ENCODE measurements at places on chromosomes 6 and 20.

GRCh38 chr6:156886409-156886808, 109.2 kb downstream of the ARID1B start:
- no peak for DNase-seq

DNA sequence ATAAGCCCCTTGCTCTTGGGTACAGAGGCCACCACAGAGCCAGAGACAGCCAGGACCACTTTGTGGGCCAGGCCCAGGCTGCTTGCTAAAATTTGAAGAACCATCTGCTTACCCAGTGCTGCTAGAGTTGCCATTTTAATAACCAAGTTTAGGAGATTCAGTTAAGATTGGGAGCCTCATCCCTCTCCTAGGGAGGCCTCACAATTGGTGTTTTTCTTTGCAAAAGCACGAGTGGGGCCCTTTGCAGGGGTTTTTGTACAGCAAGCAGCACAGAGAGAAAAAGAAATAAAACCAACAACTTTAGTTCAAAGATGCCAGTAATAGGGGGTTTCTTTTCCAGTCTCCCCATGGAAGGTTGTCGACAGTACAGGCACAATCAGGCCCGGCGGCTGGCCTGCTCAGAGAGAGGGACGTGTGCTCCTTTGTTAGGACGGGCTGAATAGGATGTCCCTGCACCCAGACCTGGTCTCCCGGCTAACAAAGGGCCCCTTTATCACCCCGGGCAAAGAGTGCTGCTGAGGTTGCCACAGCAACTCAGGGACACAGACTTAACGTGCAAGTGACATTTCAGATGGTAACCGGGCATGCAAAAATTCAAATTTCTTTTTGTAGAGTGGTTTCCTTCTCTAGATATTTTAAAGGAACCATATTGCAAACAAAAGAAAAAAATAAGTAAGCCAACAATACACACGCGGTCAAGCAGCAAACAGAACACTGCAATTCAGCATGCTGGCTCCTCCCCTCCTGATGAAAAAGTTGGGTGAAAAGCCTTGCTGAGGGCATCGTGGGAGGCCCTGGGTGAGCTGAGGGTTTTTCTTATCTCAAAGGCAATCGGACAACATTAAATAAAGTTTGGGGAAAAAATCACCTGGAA, 10.5 kb upstream of the TOX2 start:
- no peak for DNase-seq

DNA sequence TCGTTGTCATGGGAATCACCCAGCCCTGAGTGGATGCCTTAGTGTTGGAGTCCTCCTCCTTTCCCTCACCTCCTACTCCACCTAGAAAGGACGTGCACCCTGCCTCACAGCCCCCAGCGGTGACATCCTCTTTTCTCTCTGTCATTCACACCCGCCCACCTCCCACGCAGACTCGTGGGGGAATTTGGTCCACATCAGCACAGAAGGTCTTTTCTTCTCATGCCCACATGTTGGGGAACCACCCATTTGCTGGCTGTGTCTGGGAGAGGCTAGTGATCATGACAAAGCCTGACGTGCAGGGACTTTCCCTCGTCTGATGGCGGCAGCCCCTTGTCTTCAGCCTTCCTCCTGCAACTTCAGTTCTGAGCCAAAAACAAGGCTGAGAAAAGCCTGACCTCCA, 96.0 kb upstream of the CNKSR3 start:
- DNase-seq, result no peak

GRCh38 chr20:958936-959815, 42.9 kb downstream of the RSPO4 start:
- no peak for DNase-seq

DNA sequence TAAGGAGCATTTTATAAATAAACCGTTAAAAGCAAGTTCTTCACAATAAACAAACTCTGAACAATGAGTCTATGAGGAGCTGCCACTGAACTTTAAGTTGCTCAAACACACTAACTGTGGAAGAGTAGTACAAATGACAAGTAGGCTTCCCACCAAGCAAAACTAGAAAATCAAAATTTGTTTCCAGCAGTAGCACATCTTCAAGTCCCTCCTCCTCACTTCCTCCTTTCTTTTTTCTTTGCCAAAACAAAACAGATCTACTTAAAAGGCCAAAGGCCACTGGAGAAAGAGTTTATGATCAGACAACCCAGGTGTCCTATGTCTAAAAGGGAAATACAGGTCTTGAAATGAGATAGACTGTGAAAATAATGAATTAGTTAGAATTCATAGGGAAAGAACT, 17.1 kb upstream of the FAM135A start:
- no peak for DNase-seq

GRCh38 chr6:108118810-108119768, 44.5 kb upstream of the OSTM1 start:
- no peak for DNase-seq

- no peak for DNase-seq
Observed at GRCh38 chr20:54290636-54291035, 82.7 kb downstream of the PFDN4 start.

DNA sequence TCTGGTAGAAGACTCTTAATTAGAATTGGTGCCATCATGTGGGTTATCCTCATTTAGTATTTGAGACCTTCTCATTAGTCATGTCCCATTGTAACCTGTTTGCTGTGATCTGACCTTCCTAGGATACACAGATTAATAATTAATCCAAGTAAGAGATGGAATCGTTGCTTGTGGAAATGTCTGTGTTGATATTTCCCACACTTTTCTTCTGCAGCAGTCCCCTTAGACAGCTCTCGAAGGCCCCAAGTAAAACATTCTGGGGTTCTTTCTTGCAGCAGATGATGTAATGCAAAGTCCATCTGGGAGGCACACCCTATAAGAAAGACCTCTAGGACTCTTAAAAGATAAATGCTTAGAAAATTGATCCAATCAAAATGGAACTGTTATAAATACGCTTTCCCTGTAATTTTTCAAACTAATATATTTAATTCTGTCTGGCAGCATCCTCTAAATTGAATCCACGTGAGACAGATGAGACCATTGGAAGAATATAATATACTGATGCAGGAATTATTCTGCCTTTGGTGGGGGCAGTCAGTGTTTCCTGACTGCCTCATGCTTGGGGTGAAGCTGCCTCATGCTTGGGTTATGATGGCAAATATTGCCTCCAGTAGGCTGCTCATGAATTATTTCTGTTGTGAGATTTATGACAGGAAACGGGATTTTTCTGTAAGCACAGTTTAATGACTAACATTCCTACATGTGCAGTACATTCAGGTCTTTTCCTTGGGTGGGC, 54.5 kb upstream of the ARMC2 start:
- DNase-seq, result no peak

DNA sequence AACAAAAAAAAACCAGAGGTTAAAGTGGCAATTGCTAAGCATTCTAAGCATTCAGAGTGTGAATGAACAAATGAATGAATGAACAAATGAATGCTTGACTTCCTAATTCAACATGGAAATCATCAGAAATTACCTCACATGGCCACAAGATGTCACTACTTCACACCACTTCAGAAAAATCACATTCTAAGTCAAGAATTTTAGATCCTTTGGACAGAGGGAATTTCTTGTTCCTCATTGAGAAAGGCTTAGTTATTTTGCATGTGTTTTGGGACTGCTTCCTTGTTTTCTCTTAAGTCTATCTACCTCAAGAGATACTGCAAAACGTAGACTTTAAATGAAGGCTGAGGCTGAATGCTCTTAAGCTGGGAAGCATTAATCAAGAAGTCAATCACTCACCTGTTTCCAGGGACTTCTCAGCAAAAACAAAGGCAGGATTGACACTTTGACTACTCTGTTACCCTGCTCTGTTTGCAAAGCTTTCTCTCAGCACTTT, 120.2 kb downstream of the MBOAT1 start:
- DNase-seq, result no peak

DNA sequence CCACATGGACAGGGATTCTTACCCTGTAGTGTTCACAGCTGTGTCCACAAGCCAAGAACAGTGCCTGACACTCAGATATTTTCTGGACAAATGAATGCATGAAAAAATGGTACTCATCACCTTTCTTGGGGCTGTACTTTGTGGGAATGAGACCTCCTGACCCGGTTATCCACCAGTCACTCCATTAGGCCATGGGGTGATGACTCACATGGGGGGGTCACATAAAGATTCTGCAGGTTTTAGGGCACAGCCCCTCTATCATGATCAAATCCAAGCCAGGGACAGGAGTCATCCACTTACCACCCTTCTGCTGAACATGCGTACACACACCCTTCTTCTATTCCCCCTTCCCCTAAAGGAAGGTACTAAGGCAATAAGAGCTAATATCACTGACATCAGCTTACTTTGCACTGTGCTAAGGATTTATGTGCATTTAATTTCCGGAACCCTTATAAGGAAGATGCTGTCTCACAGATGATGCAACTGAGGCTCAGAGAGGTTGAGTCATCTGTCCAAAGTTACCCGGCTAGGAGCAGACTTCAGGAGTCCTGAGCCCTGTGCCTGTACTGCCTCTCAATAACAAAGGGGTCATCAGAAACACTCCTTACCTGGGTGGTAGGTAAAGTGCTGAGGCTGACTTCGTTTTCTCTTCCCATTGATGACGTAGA, 107.8 kb downstream of the NFATC2 start:
- DNase-seq, result no peak

- no peak for DNase-seq
Observed at GRCh38 chr6:7124114-7124513, 16.4 kb downstream of the RREB1 start.

- no peak for DNase-seq
Observed at GRCh38 chr6:11994875-11995461, 17.1 kb upstream of the HIVEP1 start.

GRCh38 chr6:137919837-137920730, 53.0 kb downstream of the TNFAIP3 start:
- DNase-seq, result no peak

DNA sequence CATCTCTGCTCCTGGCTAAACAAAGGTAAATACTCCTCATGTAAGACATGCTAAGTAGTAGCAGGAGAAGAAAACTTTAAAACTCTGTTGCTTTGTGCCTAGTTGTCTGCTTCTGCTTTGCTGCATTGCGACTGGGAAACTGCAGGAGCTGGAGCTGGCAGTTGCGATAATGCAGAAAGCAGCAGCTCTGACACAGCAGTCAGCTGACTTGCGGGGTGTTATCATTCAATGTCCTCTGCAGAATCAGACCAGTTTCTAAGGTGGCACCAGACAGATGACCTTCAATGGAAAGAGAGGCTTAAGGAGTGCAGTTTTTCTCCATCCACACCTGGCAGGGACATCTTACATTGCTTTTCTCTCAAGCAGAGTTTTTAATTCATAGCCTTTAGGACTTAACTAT, 69.9 kb upstream of the SOX4 start:
- DNase-seq, result no peak

GRCh38 chr6:23736577-23736976, 389.4 kb upstream of the NRSN1 start:
- no peak for DNase-seq

- no peak for DNase-seq
Observed at GRCh38 chr20:54067606-54068174, 2.7 kb downstream of the BCAS1 start.

- no peak for DNase-seq
Observed at GRCh38 chr6:69285054-69285453, 511.8 kb downstream of the LMBRD1 start.

- no peak for DNase-seq
Observed at GRCh38 chr20:39089029-39089428, 126.9 kb downstream of the DHX35 start.

DNA sequence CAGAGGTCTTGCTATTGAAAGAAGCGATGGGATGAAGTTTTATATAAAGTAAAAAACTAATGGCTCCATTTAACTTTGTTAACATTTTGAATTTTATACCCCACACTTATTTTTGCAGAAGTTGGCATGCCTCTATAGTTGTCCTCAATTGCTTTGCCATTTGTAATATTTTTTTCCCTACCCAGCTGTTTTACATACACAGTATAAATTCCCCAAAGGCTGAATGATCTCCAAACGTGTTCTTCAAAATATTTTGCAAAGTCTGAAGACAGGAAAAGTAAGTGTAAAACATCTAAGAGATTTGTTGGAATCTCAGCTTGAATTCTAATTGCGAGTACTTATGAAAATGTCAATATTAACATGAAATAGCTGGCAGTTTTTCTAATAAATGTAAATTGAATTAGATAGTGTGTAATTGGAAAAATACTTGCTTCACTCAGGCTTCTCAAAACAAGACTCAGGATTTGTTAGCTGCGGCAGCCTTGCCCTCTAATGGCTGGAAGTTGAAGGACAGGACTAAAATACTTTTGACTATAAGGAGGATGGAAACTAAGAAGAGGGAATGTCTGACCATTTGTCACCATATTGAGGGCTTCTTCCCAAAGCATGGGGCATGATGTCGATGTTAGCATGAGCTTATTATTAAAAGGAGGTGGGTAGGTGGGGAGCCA, 226.8 kb downstream of the UST start:
- DNase-seq, result no peak

GRCh38 chr20:18057994-18058349, 256 bp upstream of the OVOL2 start:
- DNase-seq, result no peak

DNA sequence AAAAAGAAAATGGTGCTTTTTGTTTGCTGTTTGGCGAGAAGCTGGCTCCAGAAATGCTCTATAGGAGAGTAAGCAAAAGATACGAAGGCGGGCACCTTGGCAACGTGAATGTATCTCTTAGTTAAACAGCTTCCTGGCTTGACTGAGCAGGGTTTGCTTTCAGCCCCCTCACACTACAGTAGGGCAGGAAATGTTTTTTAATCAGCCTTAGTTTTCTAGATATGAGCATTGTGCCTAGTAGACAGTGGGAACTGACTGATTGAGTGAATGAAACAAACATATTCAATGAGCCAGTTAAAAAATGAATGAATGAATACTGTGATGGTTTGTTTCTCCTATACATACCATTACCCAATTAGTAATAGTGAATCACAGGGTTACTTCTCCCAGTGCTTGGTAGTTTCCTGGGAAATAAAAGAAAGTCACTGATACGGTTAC, 19.9 kb downstream of the CAP2 start:
- DNase-seq, result no peak

- no peak for DNase-seq
Observed at GRCh38 chr6:15255481-15255880, 9.6 kb downstream of the JARID2 start.

DNA sequence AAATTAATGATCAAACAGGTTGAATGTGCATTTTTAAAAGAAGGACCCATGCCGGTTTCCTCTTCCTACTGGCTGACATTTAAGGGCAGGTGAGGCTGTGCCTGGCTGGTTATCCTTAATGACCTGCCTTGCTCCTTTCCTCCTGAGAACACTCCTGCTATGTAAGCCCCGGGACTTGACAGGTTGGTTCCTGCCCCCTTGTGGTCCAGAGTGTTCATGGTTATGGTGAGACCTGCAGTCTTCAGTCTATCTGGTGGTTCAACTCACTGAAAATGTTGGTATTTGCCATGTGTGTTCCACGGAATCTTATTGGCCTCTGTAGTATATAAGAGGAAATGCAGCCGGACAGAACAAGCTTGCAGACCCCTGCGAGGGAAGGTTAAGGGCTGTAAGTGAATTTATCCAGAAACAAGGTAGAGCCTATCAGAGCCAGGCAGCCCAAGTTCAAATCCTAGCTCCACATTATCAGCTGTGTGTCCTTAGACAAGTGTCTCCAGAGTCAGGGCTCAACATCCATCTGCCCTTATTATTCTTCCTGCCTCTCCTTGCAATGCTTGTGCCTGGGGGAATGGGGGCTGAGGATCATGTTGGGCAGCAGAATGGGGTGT, 5.2 kb upstream of the BPIFA3 start:
- DNase-seq, result no peak

All from cortex of kidney (tissue), 1 donor.